ENCODE measurements at places on chromosomes 4 and X.
A peak's percentile ranks its signal among the peaks of the same experiment; 100 is the strongest.

DNA sequence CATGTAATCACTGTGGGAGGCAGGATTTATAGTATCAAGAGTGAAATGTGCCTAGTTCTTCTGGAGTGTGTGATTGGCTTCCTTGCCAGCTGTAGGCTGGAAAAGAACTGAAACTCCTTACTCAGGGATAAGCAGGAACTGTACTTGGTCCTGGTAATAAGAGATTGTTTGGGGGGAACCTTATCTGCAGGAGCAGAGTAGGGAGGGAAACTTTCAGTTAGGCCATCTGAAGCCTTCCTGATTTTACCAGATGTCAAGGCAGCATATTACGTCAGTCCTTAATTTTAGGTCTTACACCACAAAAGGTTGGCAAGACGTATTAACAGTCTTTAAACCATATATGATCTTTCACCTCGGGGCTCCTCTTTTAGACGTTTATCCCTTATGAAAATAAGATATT, 231.5 kb upstream of the FMR1 start:
- no peak for DNase-seq

DNA sequence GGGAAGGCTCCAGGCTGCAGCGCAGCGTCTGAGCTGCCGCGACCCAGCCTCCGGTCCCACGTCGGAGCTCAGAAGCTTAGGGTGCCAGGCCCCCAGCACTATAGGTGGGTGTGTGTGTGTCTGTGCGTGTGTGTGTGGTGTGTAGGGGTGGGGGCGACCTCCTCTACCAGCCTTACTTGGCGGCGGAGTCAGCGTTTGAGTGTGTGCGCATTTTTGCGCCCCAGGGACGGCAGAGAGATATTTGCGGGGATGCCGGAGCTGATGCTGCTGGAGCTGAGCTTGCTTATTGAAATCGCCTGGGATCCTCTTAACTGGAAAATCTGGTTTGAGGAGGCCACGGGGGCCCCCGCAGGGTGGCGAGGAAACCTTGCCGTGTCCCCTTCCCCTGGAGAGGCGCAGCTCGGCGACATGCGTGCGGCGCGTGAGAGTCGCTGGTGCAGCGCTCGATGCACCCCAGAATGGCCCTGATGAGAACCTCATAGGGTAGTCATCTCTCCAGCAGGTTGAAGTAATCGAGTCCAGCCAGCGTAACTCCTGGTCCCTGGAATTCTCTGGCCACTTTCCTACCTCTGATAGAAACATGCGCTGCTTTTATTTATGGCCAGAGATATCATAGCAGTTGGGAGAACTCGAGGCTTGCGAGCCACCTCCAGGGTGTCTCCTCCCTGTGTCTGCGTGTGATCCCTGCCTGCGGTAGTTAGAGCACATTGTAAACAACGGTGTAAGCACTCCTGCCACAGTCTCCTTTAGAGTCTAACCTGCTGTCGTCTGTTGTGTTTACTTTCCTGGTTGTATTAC, 2.7 kb downstream of the ADGRL3 start:
- no peak for DNase-seq

GRCh38 chr4:1611501-1611870, 72.6 kb downstream of the FAM53A start:
- no peak for DNase-seq

- no peak for DNase-seq
Measured at GRCh38 chr4:105189855-105190650, 43.4 kb downstream of the TET2 start.

- no peak for DNase-seq
Measured at GRCh38 chrX:69759921-69760625, 144.2 kb downstream of the EDA start.

GRCh38 chr4:2220016-2220630, 21.8 kb downstream of the HAUS3 start:
- DNase-seq: no peak

DNA sequence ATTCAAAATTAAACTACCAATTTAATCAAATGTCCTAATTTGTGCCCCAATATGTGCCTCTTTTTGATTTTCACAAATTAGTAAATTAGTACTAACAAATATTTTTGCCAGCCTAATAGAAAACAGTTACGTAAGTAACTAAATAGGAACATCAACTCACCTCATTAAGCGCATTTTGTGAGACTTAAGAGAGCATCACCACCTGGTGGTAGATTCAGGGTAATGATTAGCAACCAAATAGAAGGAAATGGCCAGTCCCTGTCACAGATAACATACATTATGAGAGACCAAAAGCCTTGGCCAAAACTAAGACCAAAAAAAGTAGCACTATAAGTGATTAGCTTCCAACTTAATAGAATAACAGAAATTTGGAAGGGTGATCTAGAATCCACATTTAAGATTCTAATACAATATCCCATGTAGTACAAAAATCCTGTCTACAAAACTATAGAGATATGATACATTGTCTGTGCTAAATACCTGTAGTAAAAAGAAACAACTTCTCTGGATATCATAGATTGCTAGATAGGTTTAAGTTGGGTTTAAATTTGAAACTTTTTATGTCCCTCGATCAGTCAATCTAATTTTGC, 46.7 kb downstream of the C4orf46 start:
- no peak for DNase-seq

GRCh38 chr4:56764223-56764622, 57.3 kb downstream of the SPINK2 start:
- DNase-seq: no peak

DNA sequence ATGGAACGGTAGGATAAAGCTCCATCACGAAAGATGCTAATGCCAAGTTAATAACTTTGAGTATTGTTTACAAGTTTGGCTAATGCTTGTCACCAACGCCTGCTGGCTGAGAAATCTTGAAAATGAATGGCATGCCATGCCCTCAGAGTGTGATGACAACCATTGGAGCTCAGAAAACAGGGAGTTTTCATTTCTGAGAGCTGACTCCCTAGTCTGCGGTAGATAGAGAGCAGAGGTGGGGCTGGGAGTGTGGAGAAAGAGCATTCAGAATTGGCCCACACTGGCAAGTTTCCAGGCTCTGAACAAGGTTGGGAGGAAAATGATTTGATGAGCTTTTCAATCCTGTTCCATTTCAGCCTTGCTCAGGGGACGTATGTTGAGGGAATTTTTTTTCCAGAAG, 183.9 kb downstream of the CPEB2 start:
- no peak for DNase-seq

DNA sequence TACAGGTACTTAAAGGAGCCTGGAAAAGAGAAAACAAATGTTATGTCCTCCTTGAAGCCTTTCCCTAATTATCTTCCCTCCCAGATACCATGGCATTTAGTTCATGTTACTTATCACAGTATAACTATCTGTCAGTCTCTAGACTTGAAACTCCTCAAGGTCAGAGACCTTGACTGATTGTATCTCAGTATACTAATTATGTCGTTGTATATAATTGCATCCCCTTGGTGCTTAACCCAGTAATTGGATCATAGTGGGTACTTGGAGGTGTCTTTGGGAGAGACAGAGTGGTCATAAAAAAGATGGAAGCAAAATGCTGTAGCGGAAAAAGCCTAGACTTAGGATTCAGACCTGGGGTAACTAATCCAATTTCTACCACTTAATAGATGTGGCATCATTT, 8.1 kb downstream of the IGBP1 start:
- DNase-seq: no peak

- no peak for DNase-seq
Measured at GRCh38 chrX:17579026-17579425, 158.3 kb upstream of the SCML1 start.

DNA sequence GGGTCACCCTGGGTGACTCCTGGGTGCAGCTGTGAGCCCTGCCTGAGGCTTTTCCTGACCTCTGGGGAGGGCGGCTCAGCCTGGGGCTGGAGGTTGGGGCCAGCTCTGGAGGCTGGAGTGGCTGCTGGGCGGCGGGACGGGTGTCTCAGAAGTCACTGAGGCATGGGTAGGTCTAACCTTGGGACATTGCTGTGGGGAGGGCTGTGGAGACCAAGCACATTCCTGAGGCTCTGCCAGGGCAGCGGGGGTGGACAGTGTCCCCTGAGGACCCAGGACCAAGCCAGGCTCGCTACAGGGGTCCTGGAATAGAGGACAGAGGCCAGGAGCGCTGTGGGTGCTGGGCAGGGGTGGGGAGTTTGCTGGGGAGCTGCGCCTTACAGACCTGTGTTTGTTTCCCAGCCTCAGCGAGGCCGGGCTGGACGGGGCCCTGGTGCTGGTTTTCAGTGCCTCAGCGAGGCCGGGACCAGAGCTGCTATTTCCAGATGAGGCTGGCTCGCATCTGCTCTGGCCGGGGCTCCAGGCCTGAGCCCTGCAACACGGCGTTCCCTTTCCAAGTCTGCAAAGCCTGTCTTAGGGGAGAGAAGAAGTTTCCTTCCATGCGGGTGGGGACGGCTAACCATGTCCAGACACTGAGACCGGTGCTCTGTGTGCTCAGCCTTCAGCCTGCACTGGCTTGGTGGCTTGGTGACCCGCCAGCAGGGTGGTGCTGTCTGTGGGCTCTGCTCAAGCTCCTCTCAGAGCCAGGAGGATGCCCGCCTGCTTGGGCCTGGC, 3.0 kb upstream of the SLC25A6 start:
- no peak for DNase-seq

DNA sequence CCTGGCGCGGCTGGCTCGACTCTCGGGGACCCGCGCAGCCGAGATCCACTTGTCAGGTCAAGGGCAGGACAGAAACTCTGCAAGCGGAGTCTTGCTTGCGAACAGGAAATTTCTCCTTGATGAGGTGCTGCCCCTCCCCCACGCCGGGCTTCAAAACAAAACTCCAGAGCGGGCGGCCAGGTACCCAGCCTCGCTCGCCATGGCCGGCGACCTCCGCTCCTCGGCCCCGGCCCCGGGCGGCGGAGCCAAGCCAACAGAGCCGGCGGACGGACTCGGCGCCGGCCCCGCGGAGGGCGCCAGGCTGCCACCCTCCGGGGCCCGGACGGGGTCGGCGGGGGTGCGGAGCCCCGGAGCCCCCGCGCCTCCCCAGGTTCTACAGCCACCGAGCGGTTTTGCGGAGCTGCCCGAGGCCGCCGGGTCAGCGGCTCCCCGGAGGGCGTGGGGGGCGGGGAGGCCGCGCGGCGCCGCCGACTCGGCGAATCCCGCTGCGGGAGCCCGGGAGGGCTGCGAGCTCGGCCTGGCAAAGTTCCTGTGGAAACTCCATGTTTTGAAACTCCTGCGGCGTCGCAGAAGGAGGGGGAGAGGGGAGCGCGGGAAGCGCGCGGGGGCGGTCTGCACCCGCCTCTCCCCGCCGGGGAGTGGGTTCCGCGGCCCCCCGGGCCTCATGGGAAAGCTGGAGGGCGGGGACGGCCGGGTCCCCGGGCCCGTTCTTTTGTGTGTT, 11.7 kb upstream of the BCOR start:
- no peak for DNase-seq

GRCh38 chrX:108309144-108309543, 129.1 kb downstream of the COL4A6 start:
- no peak for DNase-seq

GRCh38 chr4:98113012-98113411, 30.3 kb downstream of the STPG2 start:
- no peak for DNase-seq

- DNase-seq: no peak
Measured at GRCh38 chr4:144808034-144808433, 162.1 kb downstream of the HHIP start.

DNA sequence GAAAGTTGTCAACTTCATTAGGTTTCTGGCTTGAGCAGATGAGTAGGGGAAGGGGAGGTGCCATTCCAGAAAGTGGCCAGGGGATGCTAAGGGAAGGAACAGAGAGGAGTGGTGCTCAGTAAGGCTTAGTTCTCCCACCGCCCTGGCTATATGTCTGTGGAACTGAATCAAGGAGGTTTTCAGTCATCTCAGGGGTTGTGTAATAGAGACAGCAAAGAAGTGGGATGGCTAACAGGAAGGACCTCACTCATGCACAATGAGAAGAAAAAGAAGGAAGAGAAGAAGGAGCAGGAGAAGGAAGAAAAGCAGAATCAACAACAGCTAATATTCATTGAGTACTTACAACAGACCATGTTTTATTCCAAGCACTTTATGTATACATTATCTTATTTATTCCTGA, 368.7 kb downstream of the MID1IP1 start:
- no peak for DNase-seq

DNA sequence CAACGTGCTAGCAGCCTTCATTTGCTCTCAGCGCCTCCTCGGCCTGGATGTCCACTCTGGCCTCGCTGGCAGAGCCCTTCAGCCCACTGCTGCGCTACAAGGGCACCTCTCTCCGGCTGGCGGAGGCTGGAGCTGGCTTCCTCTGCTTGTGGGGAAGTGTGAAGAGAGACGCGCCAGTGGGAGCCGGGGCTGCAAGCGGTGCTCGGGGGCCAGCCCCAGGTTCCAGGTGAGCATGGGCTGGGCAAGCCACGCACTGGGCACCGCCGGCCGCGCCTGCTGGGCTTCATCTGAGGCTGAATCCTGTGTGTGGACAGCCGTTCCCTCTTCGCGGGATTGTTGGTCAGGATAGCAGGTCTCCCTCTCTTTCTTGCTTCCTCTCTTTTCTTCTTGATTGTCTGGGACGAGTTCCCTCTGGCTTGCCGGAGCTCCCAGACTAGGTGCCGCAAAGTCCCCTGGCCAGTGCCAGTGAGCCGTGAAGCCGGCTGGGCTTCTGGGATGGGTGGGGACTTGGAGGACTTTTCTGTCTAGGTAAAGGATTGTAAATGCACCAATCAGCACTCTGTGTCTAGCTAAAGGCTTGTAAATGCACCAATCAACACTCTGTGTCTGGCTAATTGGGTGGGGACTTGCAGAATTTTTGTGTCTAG, 165.0 kb downstream of the HEPH start:
- DNase-seq: no peak

DNA sequence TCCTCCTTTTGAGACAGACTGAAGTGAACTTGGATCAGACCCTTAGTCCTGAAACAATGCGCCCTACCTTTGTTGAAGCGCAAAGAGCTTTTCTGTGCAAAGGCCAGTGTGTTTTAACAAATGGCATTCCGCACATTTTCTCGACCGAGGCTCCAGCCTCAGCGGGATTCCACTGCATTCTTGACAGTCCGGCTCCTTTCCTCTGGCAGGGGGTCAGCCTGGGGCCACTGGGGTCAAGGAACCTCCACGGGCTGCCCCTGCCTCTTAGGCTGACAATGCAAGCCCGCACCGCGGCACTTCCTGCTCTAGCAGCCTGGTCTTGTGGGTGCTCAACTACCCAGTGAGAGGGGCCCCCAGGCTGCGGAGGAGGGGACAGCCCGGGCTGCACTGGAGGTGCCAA, 47.2 kb upstream of the TFDP3 start:
- no peak for DNase-seq

- DNase-seq: no peak
Measured at GRCh38 chr4:108116423-108117168, 52.1 kb downstream of the LEF1 start.

DNA sequence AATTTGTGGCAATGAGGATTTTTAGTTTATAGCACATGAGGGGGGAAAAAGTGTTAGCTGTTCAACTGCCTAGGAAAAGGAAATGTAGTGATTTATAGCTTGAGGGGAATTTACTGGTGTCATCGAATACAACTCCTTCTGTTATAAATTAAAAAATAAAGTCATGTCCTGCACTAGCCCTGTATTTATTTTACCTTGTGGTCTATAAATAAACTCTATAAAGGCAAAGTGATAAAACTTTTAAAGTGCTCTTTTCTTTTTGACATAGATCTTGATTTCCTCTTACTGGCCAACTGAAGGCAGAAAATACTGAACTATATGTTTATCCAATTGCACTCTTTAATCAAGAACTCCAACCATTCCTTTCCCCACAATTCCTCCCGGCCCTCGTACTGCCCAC, 672.1 kb upstream of the SLIT2 start:
- no peak for DNase-seq

- no peak for DNase-seq
Measured at GRCh38 chr4:21454831-21455230, 493.7 kb downstream of the KCNIP4 start.

- DNase-seq: no peak
Measured at GRCh38 chr4:101954351-101954750, 163.8 kb downstream of the BANK1 start.

- no peak for DNase-seq
Measured at GRCh38 chr4:153447175-153447905, 18.8 kb upstream of the TMEM131L start.

- peak; percentile 44 for DNase-seq
Measured at GRCh38 chr4:107740950-107741701, 21.1 kb upstream of the PAPSS1 start.
